H7 (cell line): ENCODE measurements at places on chromosomes 1 and 21. TPM values are rescaled to one million over a fixed set of nuclear protein-coding genes. Genes with fewer than 3 reads are reported as not detected.

DNA sequence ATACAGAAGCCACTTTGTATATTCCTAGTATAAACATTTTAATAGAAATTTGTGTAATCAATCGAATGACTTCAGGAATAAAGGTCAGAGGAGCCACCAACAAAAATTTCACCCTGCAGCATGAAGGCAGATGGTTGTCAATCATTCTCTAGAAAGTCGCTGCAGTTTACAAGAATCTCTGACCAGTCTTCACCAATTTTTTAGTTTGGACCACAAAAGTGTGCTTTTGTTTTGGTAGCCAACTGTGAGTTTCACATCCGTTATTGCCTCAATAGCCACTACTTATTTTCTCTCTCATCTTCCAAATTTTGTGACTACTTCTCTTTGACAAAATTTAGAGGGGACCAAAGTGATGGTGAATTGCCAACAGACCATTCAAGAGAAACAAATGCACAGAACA lies 1155.6 kb downstream of the AMY1C start:
- no peak for DNase-seq

The CLK2 gene
- total RNA-seq = 38.7 and 48.6 TPM in 2 replicates

The WNT2B gene
- 0.14 and 0.22 TPM in 2 replicates for total RNA-seq

DNA sequence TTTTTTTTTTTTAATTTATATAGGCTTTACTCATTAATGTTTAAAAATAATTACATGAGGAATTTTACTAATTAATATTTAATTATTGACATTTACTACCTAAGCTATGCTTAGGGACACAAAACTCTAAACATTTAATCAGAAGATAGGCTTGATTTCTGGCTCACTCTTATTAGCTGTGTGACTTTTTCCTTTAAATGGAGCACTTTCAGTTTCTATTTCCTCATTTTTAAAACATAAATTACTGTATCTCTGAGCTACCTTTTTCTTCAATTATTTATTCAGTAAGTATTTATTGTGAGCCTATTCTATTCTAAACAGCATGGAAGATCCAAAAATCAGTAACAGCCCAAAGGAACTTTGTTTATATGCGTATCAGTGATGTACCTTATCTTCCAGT lies 40.5 kb downstream of the MAP3K7CL start:
- DNase-seq = no peak

DNA sequence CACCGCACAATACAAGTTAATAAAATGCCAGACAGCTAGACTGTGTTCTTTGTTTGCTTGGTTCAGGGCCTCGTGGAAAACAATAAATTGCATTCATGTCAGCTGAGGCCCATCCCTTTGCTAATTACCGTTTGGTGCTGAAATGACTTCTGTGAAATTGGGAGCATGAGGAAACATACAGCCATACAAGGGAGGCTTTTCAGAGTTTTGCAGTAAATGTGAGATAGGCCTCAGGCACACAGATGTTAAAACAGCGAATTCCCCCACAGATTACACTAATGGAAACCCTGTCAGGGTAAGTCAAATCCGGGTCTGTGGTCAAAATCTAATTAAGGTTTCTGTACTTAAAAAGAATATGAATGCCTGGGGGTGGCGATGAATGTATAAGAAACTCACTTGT lies 173.5 kb upstream of the LMO4 start:
- no peak for DNase-seq

DNA sequence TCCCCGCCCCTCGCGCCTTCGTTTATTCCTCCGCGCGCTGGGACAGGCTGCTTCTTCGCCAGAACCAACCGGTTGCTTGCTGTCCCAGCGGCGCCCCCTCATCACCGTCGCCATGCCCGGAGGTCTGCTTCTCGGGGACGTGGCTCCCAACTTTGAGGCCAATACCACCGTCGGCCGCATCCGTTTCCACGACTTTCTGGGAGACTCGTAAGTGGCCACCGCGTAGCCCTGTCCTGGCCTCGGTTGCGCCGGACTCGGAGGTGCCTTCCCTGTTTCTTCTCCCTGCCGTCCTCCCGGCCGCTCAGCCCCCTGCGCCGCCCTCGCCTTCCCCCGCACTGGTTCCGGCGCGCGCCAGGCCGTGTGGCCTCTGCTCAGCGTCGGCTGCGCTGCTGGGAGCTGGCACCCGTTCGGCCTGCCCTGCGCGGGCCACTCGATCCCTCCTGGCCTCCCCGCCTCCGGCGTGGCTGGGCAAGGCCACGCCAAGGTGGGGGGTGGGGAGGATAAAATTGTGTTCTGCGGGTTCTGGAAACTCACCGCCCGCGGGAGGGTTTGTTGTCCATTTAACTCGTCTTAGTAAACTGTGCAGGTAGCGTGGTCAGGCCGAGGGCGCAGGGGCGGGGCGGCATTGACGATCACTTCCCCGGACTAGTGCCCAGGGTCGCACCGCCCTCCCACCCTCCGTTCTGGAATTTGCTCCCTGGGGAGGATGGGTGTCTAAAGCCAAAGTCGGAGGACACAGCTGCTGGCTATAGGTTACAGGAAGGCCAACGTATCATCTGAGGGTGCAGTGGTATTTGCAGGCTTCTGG lies at the start of gene PRDX6:
Gene PRDX6 (plus strand): TSS at position 50 of the 808 bp plus-strand sequence. CDS start 63 bp downstream, at position 113.
- DNase-seq = no peak

- no peak for DNase-seq
These were observed 32.3 kb downstream of the CD160 start for GRCh38 chr1:145751491-145752037.

The GPR3 gene
- 5.8 and 8.5 TPM in 2 replicates for total RNA-seq

DNA sequence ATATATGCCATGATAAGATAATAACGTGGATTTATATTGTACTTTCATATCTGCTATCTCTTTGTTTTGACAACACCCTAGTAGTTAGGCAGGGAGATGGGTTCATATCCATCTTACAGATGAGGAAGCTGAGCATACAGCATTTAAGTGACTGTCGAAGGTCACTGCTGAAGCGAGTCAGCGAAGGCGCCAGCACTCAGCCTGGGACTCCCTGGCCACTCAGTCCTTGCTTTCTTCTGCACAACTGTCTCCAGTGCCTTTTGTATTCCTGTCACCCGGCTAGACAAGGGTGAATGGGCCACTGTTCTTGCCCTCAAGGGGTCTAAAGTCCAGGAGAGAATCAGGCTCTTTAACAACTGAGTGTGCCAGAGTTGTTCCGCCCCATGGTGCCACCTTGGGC lies 3.1 kb downstream of the ARHGEF10L start:
- DNase-seq = no peak
